Activated CD4-positive, alpha-beta memory T cell treated with anti-CD3 and anti-CD28 coated beads for 36 hours (primary cell): ENCODE measurements at places on chromosomes 5 and 9. TPM values are rescaled to one million over a fixed set of nuclear protein-coding genes. Genes with fewer than 3 reads are reported as not detected.

The ZFAND5 gene
- 93.8 TPM for total RNA-seq

GRCh38 chr9:133403766-133404453 is 13.9 kb downstream of the REXO4 start:
- no peaks in the 10 kb centered on the region for H3K27me3 ChIP-seq
- H3K36me3 ChIP-seq = peaks cover 27% of the 10 kb centered on the region
- H3K4me3 ChIP-seq = no peak overlapping the region
- DNase-seq = peak; percentile 75
- H3K27ac ChIP-seq = no peak overlapping the region
- H3K4me1 ChIP-seq = peaks cover 14% of the 10 kb centered on the region

DNA sequence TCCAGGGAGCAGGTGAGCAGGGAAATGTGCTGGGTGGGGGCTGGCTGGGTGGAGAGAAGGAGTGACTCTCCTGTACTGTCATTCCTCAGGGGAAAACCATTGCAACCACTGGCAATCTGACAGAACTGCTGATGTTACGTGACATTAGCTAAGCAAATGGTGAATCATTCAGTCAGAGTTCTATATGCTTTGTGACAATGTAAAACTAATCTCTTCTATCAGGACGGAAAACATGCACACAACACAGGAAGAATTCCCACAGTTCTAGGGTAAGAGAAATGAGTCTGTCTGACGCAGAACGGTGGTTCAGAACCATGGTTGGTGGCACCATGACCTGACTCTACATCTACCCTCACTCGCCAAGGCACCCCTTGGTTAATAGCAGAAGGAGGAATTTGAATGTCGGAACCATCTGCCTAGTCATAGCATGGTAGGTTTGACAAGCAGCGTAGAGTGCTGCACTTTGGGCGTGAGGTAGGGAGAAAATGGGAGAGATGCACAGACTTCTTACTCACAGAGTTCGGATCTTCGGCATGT is 243.6 kb upstream of the PANK3 start:
- peaks cover 17% of the 10 kb centered on the region for H3K4me1 ChIP-seq
- H3K36me3 ChIP-seq = no peaks in the 10 kb centered on the region
- H3K27ac ChIP-seq = peak overlapping the region; percentile 80
- peak overlapping the region; percentile 20 for H3K4me3 ChIP-seq

DNA sequence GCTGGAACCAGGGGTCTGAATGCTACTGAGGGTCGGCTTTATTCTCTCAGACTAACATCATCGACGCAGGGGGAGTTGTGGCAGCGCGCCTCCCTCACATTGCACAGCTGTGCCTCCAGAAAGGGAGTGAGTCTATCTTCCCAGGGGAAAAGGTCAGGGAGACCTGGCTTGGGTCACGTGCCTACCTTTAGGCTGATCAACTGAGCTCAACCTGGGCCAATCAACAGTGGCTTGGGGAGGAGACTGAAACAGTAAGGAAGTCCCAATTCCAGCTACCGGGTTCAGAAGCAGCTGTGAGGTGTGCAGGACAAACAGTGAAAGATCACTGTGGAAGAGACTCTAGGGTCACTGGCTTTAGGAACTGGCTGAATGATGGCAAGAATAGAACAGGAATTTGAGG is 14.3 kb downstream of the SNX30 start:
- peaks cover 31% of the 10 kb centered on the region for H3K4me1 ChIP-seq
- H3K4me3 ChIP-seq = no peak overlapping the region
- DNase-seq = no peak
- H3K27me3 ChIP-seq = no peaks in the 10 kb centered on the region
- H3K27ac ChIP-seq = no peak overlapping the region

GRCh38 chr5:133977161-133977787 is 8.8 kb upstream of the C5orf15 start:
- no peak overlapping the region for H3K4me3 ChIP-seq
- peaks cover 45% of the 10 kb centered on the region for H3K36me3 ChIP-seq
- H3K27me3 ChIP-seq = no peaks in the 10 kb centered on the region
- peaks cover 37% of the 10 kb centered on the region for H3K4me1 ChIP-seq
- DNase-seq = peak; percentile 44
- H3K27ac ChIP-seq = peak overlapping the region; percentile 81

The PTPDC1 gene
- 4.2 TPM for total RNA-seq

DNA sequence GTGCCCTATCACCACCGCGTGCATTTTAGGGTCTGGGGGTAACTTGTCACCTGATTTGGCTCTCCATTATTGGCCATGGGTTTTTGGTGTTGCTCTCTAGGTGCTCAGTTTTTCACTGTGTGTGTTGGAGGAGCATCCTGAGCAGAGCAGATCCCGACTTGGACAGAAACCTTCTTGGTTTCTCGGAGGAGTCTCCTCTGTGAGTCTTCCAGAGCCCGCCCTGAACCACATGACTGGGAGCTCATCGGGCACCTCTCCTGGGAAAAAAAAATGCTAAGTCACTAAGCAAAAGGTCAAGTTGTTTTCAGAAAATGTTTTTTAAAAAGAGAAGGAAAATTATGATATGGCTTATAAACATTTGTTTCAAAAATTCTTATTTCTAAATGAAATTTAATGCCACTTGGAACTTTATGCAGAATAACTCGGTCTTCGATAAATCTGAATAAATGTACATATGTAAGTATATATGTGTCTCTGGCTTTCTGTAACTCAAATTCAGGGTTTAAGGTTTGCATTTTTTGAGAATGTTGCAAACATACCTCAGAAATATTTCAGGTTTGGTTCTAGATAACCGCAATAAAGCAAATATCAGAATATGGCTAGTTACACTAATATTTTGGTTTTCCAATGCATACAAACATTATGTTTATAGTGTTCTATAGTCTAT is 255.2 kb downstream of the AUH start:
- no peak overlapping the region for H3K4me3 ChIP-seq
- H3K36me3 ChIP-seq = peaks cover 14% of the 10 kb centered on the region
- H3K27me3 ChIP-seq = peaks cover 19% of the 10 kb centered on the region
- no peak overlapping the region for H3K27ac ChIP-seq
- H3K4me1 ChIP-seq = peaks cover 30% of the 10 kb centered on the region

DNA sequence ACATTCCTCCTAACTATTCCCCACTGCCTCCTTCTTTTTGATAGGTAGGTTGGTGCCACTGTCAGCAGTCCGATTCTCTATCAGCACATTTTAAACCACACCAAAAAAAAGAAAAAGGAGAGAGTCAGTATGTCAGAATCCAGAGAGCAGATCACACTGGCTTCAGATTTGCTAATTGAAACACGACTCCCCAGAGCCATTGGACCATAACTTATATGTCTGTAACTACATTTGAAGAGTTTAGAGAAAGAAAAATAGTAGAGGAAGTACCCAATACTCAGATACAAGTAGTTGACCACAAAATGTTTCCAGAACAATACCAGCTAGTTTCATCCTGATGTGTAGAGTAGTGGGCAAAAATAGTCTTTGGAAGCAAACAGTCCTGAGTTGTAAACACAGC is 216.6 kb downstream of the NR2F1-AS1 start:
- H3K27me3 ChIP-seq = no peaks in the 10 kb centered on the region
- no peaks in the 10 kb centered on the region for H3K4me1 ChIP-seq
- H3K27ac ChIP-seq = no peak overlapping the region
- H3K4me3 ChIP-seq = no peak overlapping the region
- no peaks in the 10 kb centered on the region for H3K36me3 ChIP-seq
- no peak for DNase-seq

- H3K36me3 ChIP-seq = peaks cover 44% of the 10 kb centered on the region
- no peaks in the 10 kb centered on the region for H3K27me3 ChIP-seq
- no peak overlapping the region for H3K4me3 ChIP-seq
- peaks cover 19% of the 10 kb centered on the region for H3K4me1 ChIP-seq
Measured at GRCh38 chr5:151186538-151186937, 29.0 kb upstream of the ANXA6 start.

GRCh38 chr5:109921735-109922380 is 232.1 kb downstream of the MAN2A1 start:
- peak; percentile 63 for DNase-seq
- no peaks in the 10 kb centered on the region for H3K27me3 ChIP-seq
- peak overlapping the region; percentile 86 for H3K27ac ChIP-seq

DNA sequence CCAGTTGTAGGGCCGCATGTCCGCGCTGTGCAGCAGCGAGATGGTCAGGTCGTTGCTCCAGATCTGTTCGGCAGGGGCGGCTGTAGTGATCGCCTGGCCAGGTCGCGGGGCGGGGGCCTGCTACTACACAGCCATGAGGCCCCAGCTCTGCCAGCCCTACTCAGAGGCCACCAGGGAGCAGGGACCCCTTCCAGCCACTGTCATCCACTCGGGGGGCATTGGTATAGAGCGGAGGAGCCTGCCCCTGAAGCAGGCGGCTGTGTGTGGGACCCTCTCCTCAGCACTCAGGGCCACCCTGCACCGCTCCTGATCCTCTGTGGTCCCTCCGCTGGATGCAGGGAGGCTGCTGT is 1.7 kb downstream of the FBXW5 start:
- peaks cover 27% of the 10 kb centered on the region for H3K36me3 ChIP-seq
- H3K27ac ChIP-seq = peak overlapping the region; percentile 23
- no peak for DNase-seq
- no peaks in the 10 kb centered on the region for H3K27me3 ChIP-seq
- H3K4me3 ChIP-seq = peak overlapping the region; percentile 66

DNA sequence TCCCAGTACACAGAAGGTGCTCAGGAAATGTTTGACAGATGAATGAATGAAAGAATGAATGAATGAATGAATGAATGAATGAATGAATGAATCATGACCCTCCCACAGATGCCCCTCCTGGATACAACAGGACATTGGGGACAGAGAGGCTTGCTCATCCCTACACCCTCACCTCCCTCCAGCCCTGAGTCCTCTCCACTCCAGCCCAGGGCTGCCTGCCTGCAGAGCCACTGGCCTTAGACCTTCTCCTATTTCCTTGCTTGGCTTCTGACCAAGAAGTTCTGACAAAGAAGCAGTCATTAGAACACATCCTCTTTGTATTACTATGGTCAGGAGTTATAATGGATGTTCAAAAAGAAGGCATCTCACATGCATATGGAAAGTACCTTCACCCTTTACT is 240.7 kb upstream of the DAPK1 start:
- no peak overlapping the region for H3K4me3 ChIP-seq
- no peaks in the 10 kb centered on the region for H3K4me1 ChIP-seq
- H3K27ac ChIP-seq = no peak overlapping the region
- DNase-seq = no peak
- H3K27me3 ChIP-seq = peaks cover 3% of the 10 kb centered on the region
- H3K36me3 ChIP-seq = no peaks in the 10 kb centered on the region

GRCh38 chr5:138706655-138707480 is 46.4 kb upstream of the CTNNA1 start:
- DNase-seq = no peak
- no peak overlapping the region for H3K27ac ChIP-seq
- no peak overlapping the region for H3K4me3 ChIP-seq
- peaks cover 43% of the 10 kb centered on the region for H3K27me3 ChIP-seq

DNA sequence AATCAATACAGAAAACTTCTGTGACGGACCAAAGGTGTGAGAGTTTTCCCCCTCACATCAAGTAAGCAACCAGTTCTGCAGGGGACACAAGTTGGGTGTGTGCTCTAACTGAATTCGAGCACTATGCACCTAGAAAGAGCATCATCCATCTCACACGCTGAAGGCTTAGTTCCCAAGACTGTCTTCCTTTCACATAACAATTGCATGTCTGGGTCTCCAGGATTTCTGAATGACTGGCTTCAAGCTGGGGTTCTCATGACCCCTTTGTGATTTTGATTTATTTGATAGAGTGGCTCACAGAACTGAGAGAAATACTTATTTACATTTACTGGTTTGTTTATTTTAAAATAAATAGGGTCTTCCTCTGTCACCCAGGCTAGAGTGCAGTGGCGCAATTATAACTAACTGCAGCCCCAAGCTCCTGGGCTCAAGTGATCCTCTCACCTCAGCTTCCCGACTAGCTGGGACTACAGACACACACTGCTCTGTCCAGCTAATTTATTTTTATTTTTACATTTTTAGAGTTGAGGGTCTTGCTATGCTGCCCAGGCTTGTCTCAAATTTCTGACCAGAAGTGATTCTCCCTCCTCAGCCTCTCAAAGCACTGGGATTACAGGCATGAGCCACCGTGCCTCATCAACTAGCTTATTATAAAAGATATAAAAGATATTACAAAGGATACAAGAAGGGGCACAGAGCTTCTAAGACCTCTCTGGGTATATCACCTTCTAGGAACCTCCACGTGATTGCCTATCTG is 316.7 kb upstream of the CDH12 start:
- no peak overlapping the region for H3K4me3 ChIP-seq
- H3K27me3 ChIP-seq = no peaks in the 10 kb centered on the region
- no peaks in the 10 kb centered on the region for H3K36me3 ChIP-seq
- H3K4me1 ChIP-seq = no peaks in the 10 kb centered on the region
- no peak overlapping the region for H3K27ac ChIP-seq

The KIF24 gene
- total RNA-seq = 5.7 TPM

DNA sequence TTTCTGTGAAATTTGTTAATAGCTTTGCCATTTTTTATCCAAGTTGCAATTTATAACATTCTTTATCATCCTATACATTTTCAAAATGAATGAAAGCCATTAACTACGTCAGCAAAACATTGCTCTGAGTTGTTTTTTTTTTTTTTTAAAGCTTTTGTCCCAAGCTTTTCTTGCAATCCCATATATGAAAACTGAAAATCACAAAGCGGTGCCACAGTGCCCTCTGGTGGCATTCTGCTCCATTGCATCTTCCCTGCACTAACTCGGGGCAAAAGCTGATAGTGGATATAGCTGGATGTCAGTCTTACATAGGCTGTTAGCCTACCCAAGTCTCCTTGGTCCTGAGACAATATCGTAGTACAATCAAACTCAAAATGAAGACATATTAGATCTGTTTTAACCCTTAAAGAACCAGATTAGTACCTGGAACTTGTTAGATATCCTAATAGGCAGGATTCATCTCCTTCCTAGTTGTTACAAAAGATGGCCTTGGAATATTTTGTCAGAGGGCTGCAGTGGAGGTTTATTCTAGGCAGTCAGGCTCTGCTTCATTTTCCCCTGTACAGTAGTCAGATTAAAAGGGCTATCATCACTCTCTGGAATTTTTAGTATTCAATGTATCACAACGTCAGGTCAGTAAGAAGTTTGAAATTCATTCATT is 669.9 kb downstream of the PTPRD start:
- H3K27ac ChIP-seq = no peak overlapping the region
- no peaks in the 10 kb centered on the region for H3K36me3 ChIP-seq
- DNase-seq = peak; percentile 70
- no peak overlapping the region for H3K4me3 ChIP-seq

DNA sequence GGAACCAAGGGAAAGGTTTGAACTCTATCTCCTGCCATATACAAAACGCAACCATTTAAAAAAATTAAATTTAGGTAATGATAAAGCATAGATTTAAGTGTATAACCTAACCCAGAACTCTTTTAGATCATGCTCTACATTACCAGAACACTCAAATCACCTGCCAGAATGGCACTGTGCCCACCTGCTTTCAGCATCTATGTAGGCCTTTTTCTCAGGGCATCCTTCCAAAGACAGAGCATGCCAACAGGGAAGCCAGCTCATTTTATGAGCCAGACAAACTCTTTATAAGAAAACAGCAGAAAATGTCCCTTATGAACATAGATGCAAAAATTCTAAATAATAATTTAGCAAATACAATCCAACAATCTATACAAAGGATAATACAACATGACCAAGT is 47.9 kb upstream of the SMAD5 start:
- no peak overlapping the region for H3K27ac ChIP-seq
- H3K4me1 ChIP-seq = peaks cover 8% of the 10 kb centered on the region
- DNase-seq = no peak
- no peak overlapping the region for H3K4me3 ChIP-seq
- peaks cover 11% of the 10 kb centered on the region for H3K27me3 ChIP-seq
- no peaks in the 10 kb centered on the region for H3K36me3 ChIP-seq
